ENCODE measurements at places on chromosomes 7 and 10. TPM values are rescaled to one million over a fixed set of nuclear protein-coding genes. Genes with fewer than 3 reads are reported as not detected.

ASB4 gene
- total RNA-seq = not detected

GHRHR gene
- total RNA-seq = not detected

DNA sequence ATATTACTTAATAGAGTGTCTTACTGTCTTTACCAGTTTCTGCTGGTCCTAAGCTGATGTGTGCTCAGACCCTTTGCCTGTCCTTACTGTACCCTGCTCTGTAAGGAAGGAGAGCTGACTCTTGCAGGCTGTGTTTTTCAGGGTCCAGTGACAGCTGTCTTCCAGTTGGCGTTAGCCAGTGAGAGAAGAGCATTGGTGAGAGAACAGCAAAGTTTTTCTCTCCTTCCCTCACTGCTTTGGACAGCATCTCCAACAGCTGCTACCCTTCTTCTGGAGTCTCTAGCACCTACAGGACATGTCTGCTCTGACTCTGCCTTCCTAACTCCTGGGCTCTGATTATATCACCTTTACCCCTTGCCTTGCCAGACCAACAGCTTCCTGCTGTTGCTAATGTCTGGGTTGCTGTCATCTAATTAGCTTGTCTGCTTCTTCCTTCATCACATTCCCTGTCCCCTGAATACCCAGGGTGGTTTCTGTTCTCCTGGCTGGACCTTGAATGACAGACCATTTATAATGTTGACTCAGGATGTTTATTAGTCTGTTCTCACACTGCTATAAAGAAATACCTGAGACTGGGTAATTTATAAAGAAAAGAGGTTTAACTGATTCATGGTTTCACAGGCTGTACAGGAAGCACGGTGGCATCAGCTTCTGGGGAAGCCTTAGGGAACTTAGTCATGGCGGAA lies 23.5 kb upstream of the PANK1 start:
- no peak for DNase-seq

- no peak for DNase-seq
These were observed 29.6 kb downstream of the ABCB4 start for GRCh38 chr7:87445897-87446296.

GRCh38 chr7:152035817-152036216 lies 10.3 kb downstream of the GALNT11 start:
- DNase-seq = no peak

ASL gene
- 68.3 TPM for total RNA-seq

PPP1R3C gene
- total RNA-seq = not detected

DNA sequence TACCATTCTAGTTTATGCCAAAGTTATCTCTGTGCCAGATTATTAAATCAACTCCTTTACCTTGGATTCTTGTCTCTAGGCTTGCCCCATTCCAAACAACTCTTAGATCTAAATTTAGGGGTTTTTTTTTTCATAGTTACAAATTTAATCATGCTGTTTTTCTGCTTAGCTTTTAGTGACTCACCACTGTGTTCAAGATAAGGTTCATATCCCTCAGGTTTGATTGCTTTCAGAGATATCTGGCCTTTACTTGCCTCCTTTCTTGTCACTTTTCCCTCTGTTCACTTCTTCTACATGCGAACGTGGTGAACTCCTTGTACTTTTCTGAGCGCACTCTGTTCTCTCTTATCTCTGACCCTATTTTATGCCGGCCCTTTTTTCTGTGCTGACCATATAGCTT lies 78.2 kb downstream of the VPS50 start:
- no peak for DNase-seq

WNT8B gene
- total RNA-seq = not detected

- no peak for DNase-seq
These were observed 98.0 kb downstream of the NPSR1 start for GRCh38 chr7:34756025-34756437.
